Kidney (tissue), 22 donors: ENCODE measurements at places on chromosomes 5 and 9.

- no peaks in the 10 kb centered on the region for H3K27me3 ChIP-seq
- H3K4me3 ChIP-seq, result no peak overlapping the region
- no peak for DNase-seq
- H3K27ac ChIP-seq, result no peak overlapping the region
These were observed 19.5 kb upstream of the HSD17B3 start for GRCh38 chr9:96321515-96321914.

- peak; percentile 74 for DNase-seq
- no peak overlapping the region for H3K4me3 ChIP-seq
- H3K36me3 ChIP-seq, result no peaks in the 10 kb centered on the region
These were observed 7.4 kb upstream of the PPP3R2 start for GRCh38 chr9:101601904-101602765.

GRCh38 chr5:180541710-180542109, 47.5 kb downstream of the CNOT6 start:
- DNase-seq, result no peak
- H3K4me3 ChIP-seq, result no peak overlapping the region
- no peak overlapping the region for H3K27ac ChIP-seq
- H3K36me3 ChIP-seq, result no peaks in the 10 kb centered on the region
- no peaks in the 10 kb centered on the region for H3K4me1 ChIP-seq

GRCh38 chr9:82923092-82923911, 139.6 kb downstream of the RASEF start:
- H3K27me3 ChIP-seq, result no peaks in the 10 kb centered on the region
- H3K4me1 ChIP-seq, result no peaks in the 10 kb centered on the region

DNA sequence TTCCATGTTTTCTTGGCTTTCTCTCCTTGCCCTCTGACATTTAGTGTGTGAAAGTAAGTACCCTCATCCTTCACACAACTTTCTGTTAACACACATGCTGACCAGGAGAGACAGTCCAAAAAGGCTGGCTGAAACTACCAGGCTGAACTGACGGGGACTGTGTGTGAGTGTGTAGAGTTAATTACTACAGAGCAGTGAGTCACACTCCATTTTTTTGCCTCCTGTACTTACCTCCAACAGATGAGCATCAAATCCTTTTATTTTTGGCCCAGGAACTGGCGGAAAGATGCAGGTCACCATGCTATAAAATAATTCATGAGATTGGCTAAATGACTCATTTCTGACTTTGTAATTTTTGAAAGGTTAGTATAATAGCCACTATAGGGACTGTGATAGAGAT, 20.2 kb upstream of the AGXT2 start:
- no peak overlapping the region for H3K4me3 ChIP-seq
- peaks cover 5% of the 10 kb centered on the region for H3K36me3 ChIP-seq
- no peaks in the 10 kb centered on the region for H3K4me1 ChIP-seq
- DNase-seq, result no peak

DNA sequence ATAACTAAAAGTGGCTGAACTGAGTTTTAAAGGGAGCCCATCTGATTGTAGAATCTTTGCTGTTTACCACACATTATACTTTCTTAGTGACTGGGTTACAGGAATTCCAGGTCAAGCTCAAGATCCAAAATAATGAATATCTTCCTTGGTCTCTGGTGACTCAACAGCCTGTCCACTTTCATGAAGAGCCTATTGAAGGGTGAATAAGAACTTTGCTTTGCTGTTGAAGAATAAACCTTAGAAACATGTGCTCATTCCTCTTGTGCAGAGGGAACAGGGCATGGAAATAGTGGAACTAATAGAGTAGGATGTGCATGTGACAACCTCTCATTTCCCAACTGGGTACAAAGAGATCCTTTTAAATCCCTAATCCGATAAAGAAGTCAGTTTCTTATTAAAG, 21.4 kb downstream of the ALDH1A1 start:
- peaks cover 3% of the 10 kb centered on the region for H3K36me3 ChIP-seq
- H3K27me3 ChIP-seq, result no peaks in the 10 kb centered on the region
- H3K27ac ChIP-seq, result no peak overlapping the region
- H3K4me1 ChIP-seq, result peaks cover 16% of the 10 kb centered on the region
- no peak for DNase-seq

DNA sequence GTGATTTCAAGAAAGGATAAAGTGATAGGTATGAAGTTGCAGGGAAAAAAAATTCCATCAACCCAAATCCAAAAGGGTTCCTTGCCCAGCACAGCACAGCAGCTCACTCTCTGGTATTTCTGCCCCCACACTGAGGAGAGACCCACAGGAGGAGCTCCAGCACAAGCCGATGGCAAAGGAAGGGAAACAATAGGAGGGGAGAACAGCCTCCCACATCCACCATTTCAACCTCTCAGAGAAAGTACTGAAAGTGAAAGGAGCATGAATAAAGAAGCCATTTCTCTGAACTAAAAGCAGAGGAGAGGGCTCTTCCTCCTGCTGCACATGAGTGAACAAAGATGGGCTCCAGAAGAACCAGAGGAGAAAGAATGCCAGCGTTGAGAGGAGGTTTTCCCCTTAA, 54.9 kb upstream of the ZSWIM6 start:
- H3K27ac ChIP-seq, result no peak overlapping the region
- H3K4me3 ChIP-seq, result peak overlapping the region; percentile 23
- H3K36me3 ChIP-seq, result no peaks in the 10 kb centered on the region
- no peak for DNase-seq
